Stimulated activated CD4-positive, alpha-beta T cell treated with anti-CD3 and anti-CD28 coated beads, TNF-alpha, amount 100 ng/mL, for 48 hours (primary cell): ENCODE measurements at places on chromosomes 12 and 14.

DNA sequence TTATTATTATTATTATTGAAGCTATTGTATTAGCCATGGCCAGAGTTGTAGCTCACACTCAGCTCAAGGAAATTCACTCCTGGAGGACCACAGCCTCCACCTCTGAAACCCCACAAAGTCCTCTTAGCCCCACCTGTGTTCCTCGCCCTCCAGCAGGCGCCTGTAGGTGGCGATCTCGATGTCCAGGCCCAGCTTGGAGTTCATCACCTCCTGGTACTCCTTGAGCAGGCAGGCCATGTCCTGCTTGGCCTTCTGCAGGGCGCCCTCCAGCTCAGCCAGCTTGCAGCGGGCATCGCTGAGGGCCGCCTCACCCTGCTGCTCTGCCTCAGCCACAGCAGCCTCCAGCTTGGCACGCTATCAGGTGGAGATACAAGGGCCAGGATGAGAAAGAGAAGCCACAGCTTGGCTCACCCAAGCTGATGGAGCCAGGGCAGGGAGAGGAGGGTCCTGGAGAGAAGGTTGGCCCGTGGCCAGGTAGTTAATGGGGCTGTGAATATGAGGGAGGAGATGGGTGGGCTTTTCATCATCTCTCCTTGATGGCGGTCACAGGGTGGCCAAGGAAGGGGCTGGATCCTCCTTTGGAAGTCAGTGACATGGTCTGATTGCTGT lies 5.1 kb downstream of the KRT85 start:
- no peak for DNase-seq

DNA sequence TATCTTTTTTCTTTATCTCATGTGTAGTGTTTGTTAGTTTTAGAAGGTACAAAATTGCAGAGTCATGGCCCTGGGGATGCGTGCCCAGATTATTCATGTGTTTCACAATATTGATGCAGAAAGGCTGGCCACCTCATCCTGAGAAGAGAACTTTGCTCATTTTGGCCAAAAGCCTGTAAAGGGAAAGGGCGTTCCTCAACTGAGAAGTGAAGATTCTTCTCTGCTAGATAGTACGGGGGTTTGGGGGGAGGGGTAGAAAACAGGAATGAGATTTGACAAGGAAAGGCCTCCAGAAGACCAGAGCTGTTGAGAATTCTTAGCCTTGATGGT lies 1.7 kb downstream of the MGST1 start:
- DNase-seq, result no peak

GRCh38 chr12:45121224-45121623 lies 70.3 kb upstream of the DBX2 start:
- DNase-seq, result no peak

DNA sequence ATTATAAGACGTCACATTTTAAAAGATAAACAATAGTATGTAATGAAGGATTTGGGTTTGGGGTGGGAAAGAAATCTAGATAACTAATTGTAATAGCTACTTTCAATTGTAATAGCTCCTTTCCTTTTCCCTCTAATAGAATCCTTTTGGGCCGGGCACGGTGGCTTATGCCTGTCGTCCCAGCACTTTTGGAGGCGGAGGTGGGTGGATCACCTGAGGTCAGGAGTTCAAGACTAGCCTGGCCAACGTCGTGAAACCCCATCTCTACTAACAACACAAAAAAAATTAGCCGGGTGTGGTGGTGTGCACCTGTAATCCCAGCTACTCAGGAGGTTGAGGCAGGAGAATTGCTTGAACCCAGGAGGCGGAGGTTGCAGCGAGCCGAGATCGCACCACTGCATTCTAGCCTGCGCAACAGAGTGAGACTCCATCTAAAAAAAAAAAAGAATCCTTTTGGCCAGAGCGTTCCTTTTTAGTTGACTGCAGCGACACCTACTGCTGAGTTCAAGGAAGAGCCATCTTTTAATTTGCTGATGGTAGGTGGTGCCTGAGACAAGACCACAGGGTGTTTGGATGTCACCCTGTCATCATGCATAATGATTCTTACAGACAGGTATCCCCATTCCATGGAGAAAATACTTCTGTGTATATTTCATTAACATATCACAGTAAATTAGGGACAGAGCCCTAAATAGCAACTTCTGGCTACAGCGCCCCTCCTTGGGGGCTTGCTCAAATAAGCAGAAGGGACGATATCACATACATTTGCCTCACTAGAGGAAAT lies 79.5 kb downstream of the ARMH4 start:
- DNase-seq, result peak; percentile 3

GRCh38 chr12:46783871-46784270 lies 41.9 kb downstream of the SLC38A4 start:
- DNase-seq, result no peak
